ENCODE measurements at places on chromosomes 7 and 10. TPM values are rescaled to one million over a fixed set of nuclear protein-coding genes. Genes with fewer than 3 reads are reported as not detected.

DNA sequence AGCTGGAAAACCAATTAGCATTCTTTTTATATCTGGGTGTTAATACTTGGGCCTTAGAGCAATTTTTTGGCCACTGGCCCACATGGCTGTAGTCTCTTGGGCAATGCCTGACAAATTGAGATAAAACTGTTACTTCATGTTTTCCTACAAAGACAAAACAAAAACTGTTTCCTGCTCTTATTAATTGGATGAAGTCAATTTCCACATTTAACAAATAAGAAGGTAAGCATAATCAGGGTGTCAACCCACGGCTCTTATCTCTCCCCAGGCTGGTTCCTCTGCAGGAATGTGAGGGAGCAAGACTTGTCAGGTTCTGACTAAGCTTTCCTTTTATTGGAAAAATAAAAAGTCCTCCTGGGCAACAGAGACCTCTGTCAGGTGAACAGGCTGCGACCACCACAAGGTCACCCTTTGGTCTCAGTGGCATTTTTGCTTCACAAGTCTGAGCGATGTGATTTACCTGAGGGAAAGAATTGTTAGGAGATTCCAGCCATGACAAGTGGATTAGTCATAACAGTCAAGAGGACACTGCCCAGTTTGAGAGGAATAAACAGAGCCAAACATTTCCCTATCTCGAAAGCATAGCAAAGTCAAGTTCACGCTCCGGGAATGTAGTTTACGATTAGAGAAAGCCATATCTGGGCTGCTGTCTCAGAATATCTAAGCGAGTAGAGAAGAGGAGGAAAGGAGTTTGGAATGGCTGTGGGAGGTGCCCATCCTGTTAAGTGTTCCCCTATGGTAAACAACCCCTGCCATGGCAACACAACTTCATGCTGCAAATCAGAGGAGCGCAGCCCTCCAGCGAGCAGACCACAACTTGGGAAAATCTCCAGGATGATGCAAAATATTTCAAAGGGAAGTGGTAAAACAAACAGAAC is 144.4 kb downstream of the TES start:
- DNase-seq = peak; percentile 86

- no peak for DNase-seq
Measured at GRCh38 chr7:130421684-130422083, 19.1 kb downstream of the CEP41 start.

Gene C10orf53
- not detected for polyA plus RNA-seq

GRCh38 chr7:116970238-116970910 is 17.1 kb downstream of the ST7 start:
- DNase-seq = no peak

DNA sequence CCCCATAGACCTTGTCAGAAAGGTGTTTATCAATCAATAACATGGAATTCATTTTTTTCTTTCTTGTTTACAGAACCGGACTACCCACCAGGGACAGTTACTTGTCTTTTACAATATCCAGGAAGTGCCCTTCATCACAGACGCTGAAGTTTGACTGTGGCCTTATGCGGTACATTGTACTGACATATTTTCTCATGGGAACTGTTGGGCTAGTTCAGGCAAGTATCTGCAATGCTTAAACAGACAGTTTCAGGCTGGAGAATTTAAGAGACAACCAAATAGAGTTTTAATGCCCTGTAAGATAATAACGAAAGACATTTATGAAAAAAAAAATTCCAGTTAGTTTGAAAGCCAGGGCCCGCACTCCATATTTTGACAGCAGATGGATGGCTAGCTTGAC is 246.4 kb downstream of the GATA3 start:
- DNase-seq = no peak

Gene PRRT4
- 1.0 TPM for polyA plus RNA-seq

DNA sequence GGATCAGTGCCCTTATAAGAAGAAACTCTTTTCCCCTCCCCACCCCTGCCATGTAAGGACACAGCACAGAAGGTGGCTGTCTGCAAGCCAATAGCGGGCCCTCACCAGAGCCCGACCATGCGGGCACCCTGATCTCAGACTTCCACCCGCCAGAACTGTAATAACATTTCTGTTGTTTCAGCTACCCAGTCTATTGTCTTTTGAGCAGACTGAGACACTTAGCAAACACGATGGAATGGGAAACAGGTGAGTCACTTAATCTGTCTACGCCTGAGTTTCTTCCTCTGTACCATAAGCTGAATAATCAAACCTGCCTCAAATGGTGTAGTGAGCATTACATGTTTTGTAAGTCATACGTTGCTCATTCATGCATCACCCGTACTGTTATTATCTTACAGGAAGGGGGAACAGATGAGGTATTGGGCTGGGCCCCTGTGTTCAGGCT is 58.2 kb downstream of the STRA8 start:
- no peak for DNase-seq

- no peak for DNase-seq
Measured at GRCh38 chr7:77269360-77270093, 69.9 kb upstream of the FGL2 start.

DNA sequence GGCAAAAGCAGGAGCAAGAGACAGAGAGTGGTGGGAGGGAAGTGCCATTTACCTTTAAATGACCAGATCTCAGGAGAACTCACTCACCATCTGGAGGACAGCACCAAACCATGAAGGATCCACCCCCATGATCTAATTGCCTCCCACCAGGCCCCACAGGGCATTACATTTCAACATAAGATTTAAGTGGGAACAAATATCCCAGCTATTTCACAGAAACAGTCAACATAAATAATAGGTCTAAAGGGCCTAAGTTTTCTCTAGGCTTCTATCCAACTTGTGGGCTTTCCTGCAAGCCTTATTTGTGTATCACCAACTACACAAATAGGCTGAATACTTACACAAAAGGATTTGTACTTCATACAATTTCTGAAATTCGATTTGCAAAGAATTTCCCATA is 196.8 kb upstream of the POT1 start:
- DNase-seq = no peak

Gene FMC1
- polyA plus RNA-seq = 26.8 TPM
